ENCODE measurements at places on chromosomes 3 and 15.

DNA sequence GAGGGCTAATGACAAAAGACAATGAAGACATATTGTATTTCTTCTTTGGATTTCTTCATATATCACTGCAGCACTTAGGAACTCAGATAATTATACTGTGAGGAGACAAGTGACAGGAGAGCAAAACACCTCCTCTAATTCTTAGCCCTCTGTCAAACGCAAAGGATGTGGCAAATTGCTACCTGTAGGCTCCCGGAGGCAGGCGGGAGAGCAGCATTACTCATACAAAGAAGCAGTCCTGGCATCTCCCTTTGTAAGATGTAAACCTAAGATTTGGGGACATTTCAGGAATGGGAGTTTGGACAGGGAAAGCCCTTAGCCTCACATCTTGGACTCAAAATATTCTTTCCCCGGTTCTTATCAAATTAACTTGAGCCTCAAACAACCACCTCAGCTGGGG lies 460.8 kb downstream of the SOX2 start:
- DNase-seq, result no peak

- DNase-seq, result peak; percentile 29
Observed at GRCh38 chr3:71582036-71582611, 1.4 kb downstream of the FOXP1 start.

- no peak for DNase-seq
Observed at GRCh38 chr15:88693191-88693590, 54.4 kb downstream of the ISG20 start.

GRCh38 chr3:157913741-157914150 lies 192.5 kb downstream of the SHOX2 start:
- peak; percentile 34 for DNase-seq

GRCh38 chr15:31495281-31495680 lies 168.6 kb downstream of the KLF13 start:
- DNase-seq, result no peak

- no peak for DNase-seq
Observed at GRCh38 chr3:124157748-124158147, 165.8 kb upstream of the ROPN1 start.

DNA sequence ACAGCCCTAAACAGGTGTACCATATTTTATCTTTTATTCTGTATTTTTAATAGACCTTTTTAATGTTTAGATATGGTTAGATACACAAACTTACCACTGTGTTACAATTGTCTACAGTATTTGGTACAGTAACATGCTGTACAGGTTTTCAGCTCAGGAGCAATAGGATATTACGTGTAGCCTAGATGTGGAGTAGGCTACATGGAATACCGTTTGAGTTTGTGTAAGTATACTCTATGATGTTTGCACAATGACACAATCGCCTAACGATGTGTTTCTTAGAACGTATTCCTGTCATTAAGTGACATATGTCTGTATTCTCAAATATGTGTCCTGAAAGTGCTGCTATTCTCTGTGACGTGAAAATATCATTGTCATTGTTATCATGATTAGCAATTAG lies 62.6 kb downstream of the MFSD1 start:
- no peak for DNase-seq

DNA sequence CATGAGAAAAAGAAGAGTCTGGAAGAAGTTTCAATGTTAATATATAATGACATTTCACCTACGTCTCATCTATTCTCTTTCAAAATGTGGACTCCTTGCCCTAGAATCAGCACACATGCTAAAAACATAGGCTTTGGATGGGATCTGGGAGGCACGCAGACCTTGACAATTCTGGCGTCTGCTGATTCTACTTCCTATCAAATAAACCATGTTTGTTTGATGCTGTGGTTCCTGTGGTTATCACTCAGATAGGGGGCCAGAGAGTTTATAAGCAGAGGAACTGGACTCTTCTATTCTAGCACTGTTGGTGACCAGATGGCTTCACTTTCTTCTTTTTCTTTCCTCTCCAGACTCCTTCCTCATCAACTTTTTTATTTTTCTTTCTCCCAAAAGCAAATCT lies 336.8 kb downstream of the DIPK2A start:
- no peak for DNase-seq

DNA sequence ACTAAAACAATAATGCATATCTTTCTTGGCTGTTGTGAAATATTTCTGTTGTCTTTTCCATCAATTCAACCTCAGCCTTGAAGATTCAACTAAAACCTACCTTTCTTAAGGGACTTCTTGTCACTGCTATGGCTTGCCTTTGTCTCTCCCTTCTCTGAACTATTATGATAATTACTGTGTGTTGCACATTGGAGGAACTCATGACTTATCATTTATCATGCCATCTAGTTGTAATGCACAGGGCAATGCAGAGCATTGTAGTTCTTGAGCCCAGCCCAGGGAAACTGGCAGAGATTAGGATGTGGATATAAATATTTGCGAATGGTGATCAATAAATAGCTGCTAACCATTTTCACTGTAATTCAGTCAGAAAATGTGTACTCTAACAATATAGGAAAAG lies 427.1 kb upstream of the FRG2C start:
- DNase-seq, result no peak

GRCh38 chr3:69443457-69443920 lies 57.6 kb upstream of the FRMD4B start:
- DNase-seq, result no peak

DNA sequence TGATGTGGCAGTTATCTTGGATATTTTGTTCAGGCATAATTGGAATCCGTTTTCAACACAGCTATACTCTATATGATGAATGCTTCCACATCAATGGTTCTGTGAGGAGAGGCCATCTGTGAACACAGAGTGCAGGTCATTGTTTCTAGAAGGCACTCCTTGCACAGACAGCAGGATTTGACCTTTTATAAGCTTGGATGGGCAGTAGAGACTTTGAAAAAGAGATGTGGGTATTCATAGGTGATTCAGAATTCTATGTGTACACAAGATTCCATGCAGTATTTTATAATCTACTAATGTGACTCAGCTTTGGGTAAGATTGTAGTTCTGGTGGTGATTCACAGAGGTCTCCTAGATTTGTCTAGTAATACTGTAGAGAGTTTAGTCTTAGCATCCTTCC lies 12.5 kb downstream of the ARPP21 start:
- DNase-seq, result no peak

DNA sequence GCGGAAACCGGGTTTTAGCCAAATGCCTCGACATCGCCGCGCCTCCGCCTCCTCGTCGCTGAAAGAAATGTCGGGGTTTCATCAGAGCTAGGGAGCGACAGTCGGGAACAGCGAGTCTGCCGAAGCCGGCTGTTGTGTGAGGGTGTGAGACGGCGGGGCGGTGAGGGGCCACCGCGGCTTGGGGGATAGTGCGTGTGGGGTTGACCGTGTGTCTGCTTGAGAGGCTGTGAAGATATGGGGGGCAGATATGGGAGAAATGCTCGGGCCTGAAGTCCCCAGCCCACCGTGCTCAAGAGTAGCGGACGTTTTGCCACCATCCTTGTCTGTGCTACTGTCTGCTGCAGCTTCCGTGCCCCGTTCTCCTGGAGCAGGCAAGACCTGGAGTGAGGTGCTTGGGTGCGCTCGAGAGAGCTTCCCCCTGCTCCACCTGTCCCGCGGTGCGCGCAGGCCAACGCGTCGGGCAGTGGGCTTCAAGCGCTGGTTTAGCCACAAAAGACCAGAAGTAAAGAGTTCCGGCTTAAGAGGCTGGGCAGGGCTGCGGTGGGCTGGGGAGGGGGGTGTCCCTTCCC lies 716 bp upstream of the ISLR2 start:
- DNase-seq, result no peak

- DNase-seq, result no peak
Observed at GRCh38 chr15:59384507-59384906, 11.8 kb upstream of the MYO1E start.

- no peak for DNase-seq
Observed at GRCh38 chr3:42151596-42152168, 60.5 kb downstream of the TRAK1 start.

GRCh38 chr3:71940486-71940885 lies 155.5 kb upstream of the PROK2 start:
- DNase-seq, result no peak

DNA sequence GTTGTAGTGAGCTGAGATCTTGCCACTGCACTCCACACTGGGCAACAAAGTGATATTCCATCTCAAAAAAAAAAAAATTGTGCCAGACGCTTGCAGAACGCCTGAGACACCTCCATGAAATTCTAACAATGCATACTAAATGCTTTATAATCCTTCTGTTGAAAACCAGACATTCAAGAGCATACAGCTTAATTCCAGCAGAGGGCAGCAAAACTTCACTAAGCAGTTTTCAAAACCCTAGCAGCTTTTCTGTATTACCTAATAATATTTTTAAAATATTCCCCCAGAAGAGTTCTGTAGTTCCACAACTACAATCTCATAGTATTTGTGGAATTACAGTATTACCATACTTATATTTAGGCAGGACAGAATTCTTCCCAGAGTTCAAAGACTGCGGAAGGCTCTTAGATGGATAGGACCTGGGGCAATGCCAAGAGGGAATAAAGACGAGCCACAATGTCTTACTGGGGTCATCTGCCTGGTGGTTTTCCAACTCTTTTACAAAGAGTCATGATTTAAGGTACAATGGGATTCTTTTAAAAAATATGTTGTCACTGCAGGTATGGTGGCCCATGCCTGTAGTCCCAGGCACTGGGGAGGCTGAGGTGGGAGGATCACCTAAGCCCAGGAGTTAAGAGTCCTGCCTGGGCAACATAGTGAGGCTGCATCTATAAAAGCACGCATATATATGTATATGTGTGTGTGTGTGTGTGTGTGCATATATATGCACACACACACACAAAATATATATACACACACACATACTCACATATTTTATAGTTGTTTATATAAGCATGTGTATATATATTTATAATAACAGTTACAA lies 19.6 kb upstream of the TASOR start:
- peak; percentile 74 for DNase-seq

DNA sequence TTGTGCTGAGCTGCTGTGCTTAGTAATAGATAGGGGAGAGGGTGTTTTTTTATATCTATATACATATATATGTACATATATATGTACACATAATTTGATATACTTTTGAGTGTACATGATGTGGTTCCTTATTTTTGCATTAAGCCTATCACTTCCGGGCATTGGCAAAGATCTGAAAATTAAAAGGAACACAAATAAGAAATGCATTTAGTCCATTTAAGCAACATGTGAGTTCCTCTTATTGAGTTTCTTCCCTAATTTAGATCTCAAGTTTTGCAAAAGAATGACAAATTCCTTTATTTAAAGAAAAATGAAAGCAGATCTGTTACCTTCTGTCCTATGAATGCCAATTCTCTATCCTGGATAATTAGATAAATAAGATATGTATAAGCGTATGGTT lies 435.1 kb downstream of the LPP start:
- no peak for DNase-seq

DNA sequence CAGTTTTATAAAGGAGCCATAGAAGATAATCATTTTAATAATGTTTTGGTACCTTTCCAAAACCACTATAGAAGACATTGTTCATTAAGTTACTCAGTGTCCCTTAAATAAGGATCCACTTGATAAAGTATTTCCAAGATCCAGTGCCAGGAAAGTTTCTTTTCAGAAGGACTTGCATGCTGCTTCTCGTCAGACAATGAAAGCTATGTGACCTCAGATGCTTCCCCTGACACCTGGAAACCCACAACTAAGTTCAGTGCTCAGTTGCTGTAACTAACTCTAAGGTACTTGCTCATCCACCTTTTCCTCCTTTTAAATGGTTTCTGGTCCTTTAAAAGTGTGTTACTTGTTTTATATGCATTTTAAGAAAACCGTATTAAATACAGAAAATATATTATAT lies 7.3 kb downstream of the SSR3 start:
- no peak for DNase-seq

GRCh38 chr3:101646726-101647125 lies 30.2 kb downstream of the ZBTB11 start:
- DNase-seq, result peak; percentile 39

DNA sequence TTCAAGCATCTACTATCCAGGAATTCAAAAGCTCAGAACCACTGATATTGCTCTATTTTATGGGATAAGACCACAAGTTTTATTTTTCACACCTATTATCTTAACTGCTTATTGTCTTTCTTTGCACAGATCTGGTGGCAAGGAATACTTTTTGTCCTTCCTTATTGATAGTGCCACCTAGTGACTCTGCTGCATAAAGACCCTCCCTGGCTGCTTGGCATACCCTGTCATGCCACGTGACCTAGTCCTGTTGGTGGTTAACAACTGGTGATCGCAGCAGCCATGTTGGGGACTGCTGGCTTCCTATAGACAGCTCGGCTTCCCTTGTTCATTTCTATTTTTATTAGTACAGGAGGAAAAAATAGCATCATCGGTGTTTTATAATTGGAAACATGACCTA lies 236.3 kb downstream of the MEX3B start:
- DNase-seq, result peak; percentile 27

DNA sequence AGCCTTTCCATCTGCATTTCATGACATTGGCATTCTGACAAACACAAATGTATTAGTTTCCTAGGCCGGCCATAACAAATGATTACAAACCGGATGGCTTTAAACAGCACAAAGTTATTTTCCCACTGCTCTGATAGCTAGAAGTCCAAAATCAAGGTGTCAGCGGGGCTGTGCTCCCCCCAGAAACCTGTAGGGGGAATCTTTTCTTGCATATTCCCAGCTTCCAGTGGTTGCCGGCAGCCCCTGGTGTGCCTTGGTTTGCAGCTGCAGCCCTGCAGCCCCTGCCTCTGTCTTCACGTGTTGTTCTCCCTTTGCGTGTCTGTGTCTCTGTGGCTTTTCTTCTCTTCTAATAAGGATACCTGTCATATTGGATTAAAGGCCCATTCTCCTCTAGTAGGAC lies 79.0 kb upstream of the CDV3 start:
- no peak for DNase-seq

DNA sequence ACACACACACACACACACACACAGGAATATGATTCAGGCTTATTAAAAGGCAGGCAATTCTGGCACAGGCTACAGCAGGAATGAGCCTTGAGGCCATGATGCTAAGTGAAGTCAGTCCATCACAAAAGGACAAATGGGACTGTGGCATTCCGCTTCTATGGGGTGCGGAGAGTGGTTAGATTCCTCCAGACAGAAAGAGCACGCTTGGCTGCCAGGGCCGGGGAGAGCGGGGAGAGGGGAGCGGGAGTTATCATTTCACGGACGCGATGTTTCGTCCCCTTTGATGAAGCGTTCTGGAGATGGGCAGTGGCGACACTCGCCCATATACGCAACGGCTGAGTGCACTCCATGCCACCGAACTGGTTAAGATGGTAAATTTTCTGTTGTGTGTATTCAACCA lies 58.5 kb upstream of the FAM174B start:
- no peak for DNase-seq

GRCh38 chr3:154229217-154229590 lies 95.1 kb downstream of the DHX36 start:
- no peak for DNase-seq

DNA sequence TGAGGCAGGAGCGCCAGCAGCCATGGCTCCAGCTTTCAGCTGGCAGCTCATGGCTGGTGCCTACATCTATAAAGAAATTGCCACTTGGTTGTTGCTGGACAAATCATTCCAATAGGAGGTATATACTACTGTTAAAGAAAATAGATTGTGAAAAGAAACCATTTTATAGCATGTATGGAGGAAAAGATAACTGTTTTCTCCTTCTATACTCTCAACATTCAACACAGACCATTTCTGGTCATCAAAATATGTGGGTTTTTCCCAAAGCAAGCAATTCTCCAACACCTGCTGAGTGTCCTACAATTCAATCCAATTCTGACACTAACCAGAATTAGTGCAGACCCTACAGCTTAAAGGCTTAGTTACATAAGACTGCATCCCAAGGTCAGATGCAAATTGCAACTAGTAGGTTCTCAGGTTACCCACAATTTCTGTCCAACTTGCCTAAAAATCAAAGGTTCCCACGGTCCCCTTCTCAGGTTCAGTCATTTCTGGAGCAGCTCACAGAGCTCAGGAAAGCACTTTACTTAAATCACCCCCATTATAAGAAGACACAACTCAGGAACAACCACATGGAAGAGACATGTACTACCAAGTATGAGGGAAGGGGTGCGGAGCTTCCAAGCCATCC lies 42.4 kb upstream of the STRIT1 start:
- no peak for DNase-seq

All from LoVo (cell line).